ENCODE measurements at places on chromosomes 7 and 10.

DNA sequence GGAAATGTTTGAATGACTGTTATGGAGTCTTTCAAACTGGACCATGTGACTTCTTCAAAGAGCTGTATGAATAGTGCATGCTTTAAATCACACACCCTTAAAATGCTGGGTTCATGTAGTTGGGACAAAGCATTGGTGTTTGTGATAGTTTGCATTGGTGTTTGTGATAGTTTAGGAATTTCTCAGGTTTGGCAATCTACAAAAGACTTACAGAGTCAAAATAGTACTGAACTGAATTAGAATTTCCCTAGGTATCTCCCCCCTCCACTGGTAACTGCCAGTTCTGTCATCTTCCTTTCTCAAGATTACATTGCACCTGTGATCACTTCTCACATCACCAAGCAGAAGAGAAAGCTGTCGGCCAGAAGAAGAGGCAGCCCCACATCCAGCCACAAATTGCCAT is 261.1 kb downstream of the GATA3 start:
- DNase-seq: no peak

DNA sequence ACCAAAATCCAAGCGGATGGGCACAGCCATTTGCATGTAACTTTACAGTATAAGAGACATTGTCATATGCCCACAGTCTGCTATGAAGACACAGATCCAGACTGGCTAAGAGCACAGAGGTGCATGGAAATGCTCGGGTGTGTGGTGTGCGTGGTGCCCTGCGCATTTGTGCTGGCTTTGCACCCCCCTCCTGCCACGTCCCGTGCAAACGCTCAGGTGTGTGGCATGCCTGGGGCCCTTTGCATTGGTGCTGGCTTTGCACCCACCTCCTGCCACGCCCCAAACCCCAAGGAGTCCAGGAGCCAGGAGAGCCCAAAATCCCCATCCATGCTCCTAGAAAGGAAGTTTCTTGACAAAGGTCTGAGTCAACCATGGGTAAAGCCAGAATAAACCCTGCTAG is 306.2 kb downstream of the PTPRN2 start:
- no peak for DNase-seq

- DNase-seq: no peak
Measured at GRCh38 chr10:113613977-113614690, 49.7 kb downstream of the NRAP start.

- no peak for DNase-seq
Measured at GRCh38 chr7:116843378-116843777, 19.0 kb upstream of the CAPZA2 start.

GRCh38 chr10:129393812-129394211 is 73.2 kb upstream of the MGMT start:
- DNase-seq: no peak

- no peak for DNase-seq
Measured at GRCh38 chr7:31563522-31563921, 49.6 kb downstream of the ITPRID1 start.

- DNase-seq: no peak
Measured at GRCh38 chr7:126483972-126484371, 768.8 kb downstream of the GRM8 start.

GRCh38 chr7:141119187-141119586 is 45.3 kb downstream of the TMEM178B start:
- DNase-seq: no peak

DNA sequence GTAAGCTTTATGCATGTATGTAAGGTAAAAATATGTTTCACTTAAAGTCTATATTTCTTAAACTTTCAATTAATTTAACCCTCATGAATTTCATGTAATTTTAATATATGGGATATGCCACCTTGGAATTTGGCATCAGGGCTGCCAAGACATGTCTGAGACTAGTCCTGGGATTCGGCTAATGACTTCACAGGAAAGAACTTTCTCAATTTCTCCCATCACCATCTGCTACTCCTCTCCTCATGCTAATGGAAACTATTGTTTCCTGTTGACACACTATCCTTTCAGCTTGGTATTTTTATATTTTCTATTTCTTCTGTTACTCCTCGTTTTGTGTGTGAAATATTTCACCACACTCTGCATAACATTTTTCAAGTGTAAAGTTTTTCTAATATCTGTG is 205.9 kb downstream of the ARL4A start:
- no peak for DNase-seq

GRCh38 chr10:123301077-123301857 is 147.1 kb downstream of the BUB3 start:
- DNase-seq: no peak
